CD4-positive, alpha-beta T cell treated with Interleukin-2 at 100 ng/mL for 4 hours (primary cell): ENCODE measurements at places on chromosomes 16 and 17.

- no peak for DNase-seq
These were observed 157.7 kb downstream of the CCDC182 start for GRCh38 chr17:57587193-57587969.

- DNase-seq = peak; percentile 77
These were observed 8.5 kb downstream of the ALOXE3 start for GRCh38 chr17:8109661-8110455.

DNA sequence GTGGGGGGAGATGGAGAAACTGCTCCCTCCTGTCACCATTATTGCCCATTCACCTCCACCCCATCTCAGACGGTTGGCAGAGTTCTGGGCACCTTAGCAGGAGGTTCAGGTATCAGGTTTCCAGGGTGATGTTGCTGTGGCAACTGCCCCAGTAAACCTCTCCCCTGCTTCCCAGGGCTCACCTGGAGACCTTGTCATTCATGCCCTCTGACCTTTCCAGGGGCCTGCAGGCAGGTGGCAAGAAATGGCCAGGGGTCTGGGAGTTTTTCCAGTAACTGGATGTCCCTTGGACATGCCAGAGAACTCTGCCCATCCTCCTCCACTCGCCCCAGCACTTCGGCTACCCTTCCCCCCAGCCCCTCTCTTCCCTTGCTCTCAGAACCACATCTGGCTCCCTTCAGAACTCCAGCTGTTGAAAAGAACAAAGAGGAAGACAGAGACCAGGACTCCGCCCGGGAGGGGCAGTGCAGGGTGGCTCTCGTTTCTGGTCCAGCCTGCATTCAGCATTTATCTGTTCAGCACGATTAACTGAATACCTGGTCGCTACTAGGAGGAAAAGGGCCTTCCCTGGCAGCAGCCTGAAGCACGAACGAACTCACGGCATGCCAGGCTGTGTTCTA is 8.5 kb downstream of the MLLT6 start:
- DNase-seq = no peak

GRCh38 chr17:77456271-77456950 is 315.6 kb downstream of the SEC14L1 start:
- peak; percentile 47 for DNase-seq

DNA sequence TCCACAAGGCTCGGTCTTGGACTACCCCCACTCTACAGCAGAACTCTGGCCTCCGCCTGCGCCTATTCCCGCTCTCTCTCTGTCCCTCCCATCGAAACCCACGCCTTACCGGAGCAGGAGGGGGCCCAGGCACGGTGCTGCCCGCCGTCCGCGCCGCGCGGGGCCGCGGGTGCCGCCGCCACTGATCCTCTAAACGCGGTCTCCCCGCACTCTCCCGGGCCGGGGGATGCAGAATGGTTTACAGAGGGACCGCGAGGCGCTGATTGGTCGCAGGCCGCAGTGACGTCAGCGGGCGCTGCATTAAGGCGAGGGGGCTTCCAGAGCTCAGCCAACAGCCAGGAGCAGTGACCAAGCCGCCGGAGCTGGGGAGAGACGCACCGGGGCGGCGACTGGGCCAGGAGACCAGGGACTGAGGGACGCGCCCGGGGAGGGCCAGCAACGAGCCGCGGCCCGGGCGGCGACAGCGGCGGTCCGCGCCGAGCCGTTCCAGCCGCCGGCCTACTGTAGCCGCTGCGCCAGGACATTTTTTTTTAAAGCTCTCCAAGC is 747 bp upstream of the LHX1 start:
- no peak for DNase-seq

DNA sequence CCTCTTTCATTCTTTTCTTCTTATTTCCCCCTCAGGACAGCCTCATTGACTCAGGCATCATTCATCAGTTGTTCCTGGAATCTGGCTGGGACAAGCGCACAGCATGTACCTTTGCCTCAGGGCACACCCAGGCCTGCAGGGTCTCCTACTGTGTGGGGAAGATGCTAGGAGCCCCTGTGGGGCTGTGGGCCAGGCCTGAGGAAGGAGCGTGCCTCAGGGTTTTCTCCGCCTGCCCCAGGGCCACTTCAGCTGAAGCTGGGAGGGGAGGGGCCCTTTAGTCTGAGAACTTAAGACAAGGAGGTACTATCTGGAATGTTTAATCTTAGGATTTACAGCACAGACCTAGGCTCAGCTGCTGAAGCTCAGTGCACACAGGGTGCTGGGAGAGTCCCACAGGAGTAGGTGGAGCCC is 7.9 kb downstream of the ELMO3 start:
- no peak for DNase-seq

- no peak for DNase-seq
These were observed 11.4 kb upstream of the RILP start for GRCh38 chr17:1661045-1661444.

- DNase-seq = no peak
These were observed 498 bp downstream of the IGFALS start for GRCh38 chr16:1792836-1793577.

DNA sequence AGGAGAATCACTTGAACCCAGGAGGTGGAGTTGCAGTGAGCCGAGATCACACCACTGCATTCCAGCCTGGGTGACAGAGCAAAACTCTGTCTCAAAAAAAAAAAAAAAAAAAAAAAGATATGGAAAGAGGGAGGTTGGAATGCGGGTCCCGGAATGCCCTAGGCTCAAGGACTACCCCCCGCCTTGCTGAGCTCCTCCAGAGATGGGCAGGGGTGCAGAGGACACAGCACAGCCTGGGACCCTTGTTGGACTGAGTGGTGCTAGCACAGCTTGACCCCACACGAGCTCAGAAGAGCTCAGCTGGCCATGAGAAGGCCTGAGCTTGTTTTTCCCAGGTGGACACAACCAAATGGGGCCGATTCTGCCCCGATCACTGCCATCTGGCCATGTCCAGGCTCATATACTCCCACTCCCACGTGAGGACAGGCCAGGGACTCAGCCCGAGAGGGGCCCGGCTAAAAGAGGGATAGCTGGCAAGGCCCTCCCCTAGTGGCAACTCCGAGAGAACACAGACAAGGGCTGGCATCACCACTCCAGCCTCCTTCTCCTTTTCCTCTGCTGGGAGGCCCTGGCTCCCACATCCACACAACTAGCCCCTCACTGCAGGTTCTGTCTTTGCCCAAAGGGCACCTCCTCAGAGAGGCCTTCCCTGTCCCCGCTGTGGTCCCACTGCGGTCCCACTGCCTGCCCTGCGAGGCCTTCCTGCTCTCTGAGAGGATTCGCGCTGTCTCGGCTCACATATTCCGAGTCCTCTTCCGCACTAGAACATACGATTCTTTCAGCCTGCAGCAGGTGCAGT is 11.0 kb downstream of the SGCA start:
- no peak for DNase-seq

GRCh38 chr16:84982434-84982833 is 28.9 kb downstream of the ZDHHC7 start:
- peak; percentile 7 for DNase-seq

DNA sequence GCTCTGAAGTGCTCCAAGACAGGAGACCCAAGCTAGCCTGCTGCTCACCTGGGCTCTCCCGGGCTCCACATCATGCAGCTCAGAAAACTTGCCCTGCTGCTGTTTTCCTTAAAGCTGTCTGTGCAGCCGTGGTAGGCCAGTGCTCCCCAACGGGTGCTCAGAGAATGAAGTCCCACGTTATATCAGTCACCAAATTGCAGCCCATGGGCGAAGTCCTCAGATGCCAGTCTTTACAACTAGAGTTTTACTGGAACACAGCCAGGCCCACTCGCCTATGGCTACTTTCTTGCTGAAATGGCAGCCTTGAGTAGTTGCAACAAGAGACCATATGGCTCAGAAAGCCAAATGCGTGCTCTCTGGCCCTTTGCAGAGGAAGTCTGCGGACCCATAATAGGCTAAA is 6.3 kb downstream of the CREBBP start:
- no peak for DNase-seq
